ENCODE measurements at places on chromosomes 3 and 15.

GRCh38 chr3:168248383-168249204, 152.9 kb upstream of the GOLIM4 start:
- no peak for DNase-seq

GRCh38 chr3:161369531-161369930, 1.8 kb downstream of the SPTSSB start:
- no peak for DNase-seq

DNA sequence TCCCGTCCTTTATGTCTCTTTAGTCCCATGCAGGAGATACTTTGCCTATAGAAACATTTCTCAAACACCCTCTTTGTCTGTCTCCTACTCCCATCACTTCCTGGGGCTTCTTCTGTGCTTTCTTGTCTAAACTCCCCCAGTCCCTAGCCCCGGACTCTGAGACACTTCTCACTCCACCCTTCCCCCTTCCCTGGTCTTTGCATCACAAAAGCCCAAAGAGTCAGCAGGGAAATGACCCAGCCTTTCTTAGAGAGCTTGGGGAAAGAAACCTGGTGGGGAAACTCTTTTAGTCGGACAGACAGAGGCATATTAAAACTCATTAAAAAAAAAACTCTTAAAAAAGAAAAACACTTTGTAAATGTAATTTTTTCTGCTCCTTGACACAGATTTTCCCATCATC, 211.2 kb downstream of the TJP1 start:
- DNase-seq, result no peak

- no peak for DNase-seq
Measured at GRCh38 chr3:71905426-71905825, 120.5 kb upstream of the PROK2 start.

- DNase-seq, result no peak
Measured at GRCh38 chr3:23580096-23580713, 225.6 kb upstream of the UBE2E1 start.

DNA sequence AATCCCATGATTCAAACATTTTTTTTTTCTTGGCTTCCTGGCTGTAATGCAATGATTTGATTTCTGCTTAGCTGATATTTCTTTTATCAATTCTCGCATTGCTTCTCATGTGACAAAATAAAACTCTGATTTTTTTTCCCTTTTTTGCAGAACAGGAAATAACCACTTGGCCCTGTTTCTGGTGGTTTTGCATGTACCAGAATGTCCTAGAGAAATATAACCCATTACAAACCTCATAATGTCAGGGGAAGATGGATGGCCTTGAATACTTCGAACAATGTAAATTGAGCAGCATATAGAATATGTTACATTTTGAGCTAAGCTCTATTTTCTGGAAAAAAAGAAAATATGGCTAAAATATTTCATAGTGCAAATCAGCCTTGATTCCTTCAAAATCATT, 275.6 kb downstream of the RAP2B start:
- no peak for DNase-seq

GRCh38 chr15:41987246-41987924, 15.0 kb upstream of the EHD4 start:
- no peak for DNase-seq

- no peak for DNase-seq
Measured at GRCh38 chr3:139627759-139628158, 50.0 kb downstream of the NMNAT3 start.

DNA sequence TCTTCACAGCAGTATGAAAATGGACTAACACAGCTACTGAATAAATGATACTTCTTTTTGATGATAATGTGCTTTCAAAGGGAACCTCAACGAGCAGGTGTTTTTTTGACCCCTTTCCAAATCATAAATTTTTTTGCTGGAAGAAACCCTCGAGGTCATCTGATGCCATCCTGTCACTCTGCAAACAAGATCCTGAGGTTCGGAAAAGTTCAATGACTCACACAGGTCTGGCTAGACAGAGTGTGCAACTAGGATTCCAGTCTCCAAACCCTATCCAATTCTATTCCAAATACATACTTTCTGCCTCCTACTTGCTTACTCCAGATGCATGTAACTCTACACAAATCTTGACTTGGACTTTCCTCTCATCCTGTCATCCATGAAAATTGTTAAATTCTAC, 124.7 kb downstream of the NEDD4 start:
- DNase-seq, result no peak

DNA sequence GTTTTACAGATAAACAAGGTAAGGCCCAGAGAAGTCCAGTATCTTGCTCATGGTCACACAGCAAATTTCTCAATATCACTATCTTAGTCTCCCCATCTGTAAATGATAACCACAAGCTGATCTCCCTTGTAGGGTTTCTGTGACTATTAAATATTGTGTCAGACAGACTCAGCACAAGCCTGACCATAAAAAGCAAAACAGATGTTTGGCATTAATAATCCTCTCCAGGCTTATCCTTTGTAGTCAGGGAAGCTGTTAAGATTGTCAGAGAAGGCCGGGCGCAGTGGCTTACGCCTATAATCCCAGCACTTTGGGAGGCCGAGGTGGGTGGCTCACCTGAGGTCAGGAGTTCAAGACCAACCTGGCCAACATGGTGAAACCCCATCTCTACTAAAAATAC, 173.2 kb upstream of the PRICKLE2 start:
- no peak for DNase-seq

DNA sequence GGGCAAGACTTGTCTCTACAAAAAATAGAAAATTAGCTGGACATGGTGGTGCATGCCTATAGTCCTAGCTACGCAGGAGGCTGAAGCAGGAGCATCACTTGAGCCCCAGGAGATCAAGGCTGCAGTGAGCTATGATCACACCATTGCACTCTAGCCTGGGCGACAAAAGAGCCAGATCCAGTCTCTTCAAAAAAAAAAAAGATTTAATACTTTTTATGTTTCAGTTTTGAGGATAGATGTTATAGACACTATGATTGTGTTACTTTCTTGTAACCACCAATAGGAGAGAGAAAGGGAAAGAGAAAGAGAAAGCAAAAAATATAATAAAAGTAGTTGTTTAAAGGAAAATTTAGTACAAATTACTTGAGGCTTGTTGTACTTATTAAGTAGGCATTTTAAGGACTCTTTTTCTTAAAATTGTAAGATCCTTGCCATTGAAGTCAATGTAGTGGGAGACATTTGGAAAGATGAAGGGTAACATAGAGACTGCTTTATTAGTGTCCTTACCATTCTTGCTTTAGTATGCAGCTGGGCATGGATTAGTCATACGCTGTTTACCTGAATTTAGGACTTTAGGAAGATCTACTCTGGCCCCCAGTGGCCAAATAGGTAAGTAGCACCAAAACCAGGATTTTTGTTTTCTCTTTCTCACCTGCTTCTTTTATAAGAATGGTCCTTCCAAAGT, 35.1 kb upstream of the ZDHHC23 start:
- peak; percentile 29 for DNase-seq

DNA sequence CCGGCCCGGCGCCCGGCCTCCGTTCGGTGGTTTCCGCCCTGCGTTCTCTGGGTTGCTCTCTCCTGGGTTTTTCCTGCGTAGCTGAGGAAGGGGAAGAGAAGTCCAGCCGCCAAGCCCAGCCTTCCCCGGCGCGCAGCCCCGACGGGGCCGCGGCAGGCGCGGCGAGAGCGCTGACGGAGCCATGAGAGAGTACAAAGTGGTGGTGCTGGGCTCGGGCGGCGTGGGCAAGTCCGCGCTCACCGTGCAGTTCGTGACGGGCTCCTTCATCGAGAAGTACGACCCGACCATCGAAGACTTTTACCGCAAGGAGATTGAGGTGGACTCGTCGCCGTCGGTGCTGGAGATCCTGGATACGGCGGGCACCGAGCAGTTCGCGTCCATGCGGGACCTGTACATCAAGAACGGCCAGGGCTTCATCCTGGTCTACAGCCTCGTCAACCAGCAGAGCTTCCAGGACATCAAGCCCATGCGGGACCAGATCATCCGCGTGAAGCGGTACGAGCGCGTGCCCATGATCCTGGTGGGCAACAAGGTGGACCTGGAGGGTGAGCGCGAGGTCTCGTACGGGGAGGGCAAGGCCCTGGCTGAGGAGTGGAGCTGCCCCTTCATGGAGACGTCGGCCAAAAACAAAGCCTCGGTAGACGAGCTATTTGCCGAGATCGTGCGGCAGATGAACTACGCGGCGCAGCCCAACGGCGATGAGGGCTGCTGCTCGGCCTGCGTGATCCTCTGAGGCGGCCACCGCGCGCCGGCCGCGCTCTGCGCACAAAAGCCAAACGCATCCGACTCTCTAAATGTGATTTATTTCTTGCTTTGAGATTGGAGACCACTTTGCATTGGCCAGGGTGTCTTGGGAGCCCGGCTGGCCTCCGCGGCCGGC, 727 bp downstream of the RAP2B start:
- peak; percentile 59 for DNase-seq

DNA sequence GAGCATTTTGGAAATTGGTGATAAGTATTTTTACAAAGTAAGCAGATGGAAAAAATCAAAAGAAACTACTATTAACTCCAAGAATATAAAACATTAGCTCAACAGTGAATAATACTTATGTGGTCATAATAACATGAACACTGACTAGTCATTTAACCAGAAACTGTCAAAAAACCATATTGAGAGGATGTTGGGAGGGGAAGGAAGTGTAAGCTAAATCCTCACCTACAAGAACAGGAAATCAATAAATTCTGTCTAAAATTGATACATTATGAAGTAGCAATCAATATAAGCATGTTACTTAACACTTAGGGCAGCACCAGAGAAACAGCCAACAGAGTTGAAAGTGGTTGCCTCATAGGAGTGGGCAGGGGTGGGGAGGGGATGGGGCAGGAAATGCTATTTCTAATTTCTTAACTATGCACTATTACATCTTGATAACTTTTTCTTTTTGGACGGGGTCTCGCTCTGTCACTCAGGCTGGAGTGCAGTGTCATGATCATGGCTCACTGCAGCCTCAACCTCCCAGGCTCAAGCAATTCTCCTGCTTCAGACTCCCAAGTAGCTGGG, 41.7 kb downstream of the CCR3 start:
- DNase-seq, result no peak

GRCh38 chr3:30098243-30098642, 508.2 kb upstream of the TGFBR2 start:
- DNase-seq, result no peak

GRCh38 chr3:61841111-61841845, 279.9 kb downstream of the PTPRG start:
- DNase-seq, result no peak

DNA sequence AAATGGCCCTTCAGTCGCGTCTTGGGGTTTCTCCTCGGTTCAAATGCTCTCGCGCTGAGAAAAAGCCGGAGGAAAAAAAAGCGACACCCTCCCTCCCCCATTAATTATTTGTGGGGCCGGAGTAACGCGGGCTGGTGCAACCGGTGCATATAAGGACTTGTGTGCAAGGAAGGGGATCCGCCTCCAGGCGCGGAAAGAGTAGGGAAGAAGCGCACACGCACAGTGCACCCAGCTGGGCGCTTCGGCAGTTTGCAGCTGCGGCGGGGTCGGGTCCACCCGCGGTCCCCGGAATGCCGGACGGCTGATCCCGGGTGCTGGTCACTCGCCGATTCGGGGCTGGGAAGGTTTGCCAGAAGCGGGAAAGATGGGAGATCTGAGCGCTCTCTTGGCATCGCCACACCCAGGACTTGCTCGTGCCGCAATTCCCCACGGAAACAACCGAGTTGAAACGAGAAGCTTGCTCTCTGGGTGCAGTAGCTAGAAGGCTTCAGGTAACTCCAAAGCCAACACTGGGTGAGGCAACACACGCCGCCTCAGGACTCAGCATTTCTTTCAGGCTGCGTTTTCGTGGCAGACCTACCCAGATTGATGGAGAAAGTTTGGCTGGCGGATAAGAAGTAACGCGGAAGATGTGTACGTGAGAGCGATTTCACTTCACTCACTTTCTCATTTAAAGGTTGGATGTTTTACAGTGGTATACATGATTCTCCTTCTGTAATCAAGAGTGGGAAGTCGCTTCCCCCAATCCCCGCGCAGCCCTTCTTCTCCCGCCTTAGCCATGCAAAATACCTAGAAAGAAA, 720 bp upstream of the TNIK start:
- peak; percentile 57 for DNase-seq

DNA sequence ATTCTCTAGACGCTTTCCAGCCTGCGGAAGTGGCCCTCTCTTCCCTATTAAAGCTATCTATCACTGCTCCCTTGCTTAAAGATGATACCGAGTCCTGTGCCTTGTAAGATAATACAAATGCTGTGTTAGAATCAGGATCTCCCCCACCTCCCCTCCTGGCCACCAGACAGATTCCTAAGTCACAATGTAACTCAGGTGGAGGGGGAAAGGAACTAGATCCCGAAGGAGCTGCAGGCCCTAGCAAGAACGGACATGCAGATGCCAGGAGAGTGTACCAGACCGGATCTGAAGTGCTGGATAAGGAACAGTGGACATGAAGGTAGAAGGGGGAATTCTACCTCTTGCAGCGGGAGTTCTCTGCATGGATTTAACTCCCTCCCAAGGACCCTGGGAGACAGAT, 230.7 kb upstream of the LYSMD4 start:
- DNase-seq, result no peak

- no peak for DNase-seq
Measured at GRCh38 chr15:86163816-86164215, 84.1 kb downstream of the AGBL1 start.

DNA sequence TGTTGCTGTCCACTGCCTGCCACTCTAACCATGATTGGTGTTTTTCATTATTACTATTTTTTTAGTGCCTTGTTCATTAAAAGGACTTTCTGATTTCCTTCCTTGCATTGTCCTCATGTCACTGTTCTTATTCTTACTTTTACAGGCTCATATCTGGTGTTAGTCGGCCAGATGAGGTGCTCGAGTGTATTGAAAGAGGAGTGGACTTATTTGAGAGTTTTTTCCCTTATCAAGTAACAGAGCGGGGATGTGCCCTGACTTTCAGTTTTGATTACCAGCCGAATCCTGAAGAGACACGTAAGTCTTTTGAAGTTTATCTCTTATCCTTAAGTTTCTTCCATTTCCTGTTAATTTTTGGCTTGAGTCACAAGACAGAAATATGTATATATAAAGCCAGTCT, 23.2 kb downstream of the QTRT2 start:
- no peak for DNase-seq

- DNase-seq, result no peak
Measured at GRCh38 chr15:68618908-68619698, 40.3 kb downstream of the CORO2B start.

DNA sequence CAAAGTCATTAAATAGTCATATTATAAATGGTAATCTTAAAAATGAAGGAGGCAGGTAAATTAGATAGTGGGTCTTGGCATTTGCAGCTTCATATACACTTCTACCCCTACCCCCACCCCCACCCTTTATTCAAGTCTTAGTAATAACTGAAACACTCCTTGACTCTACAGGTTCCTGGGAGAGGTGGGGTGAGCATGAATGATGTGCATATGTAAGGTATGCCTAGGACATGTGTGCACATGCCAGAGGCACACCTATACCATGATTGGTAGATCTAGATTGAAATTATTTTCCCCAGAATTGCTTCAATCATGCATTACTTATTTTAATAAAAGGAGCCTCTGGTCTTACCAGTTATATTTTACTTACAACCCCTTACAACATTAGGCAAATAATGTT, 40.1 kb upstream of the PDCD6IP start:
- DNase-seq, result no peak

DNA sequence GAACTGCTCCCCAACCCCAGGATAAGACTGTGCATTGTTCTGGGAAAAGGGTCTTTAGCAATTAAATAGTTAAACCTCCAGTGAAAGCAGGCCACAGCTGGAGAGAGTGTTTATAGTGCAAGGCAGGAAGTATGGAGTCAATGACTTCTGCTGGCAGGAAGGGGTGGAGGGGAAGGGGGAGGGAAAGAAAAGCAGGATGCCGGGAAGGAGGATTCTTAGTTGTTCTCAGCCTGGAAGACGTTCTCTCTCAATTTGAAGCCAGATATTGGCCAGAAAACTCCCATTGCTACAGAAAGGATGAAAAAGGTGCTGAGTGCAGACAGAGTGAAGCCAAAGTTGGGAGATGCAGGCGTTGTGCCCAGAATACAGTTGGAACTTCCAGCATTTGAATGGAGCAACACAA, 35.7 kb upstream of the ACTL6A start:
- DNase-seq, result no peak

All from activated CD4-positive, alpha-beta T cell treated with anti-CD3 and anti-CD28 coated beads for 48 hours (primary cell).